Stimulated activated CD8-positive, alpha-beta memory T cell treated with anti-CD3 and anti-CD28 coated beads, Interleukin-4, amount 100 ng/mL, for 24 hours (primary cell): ENCODE measurements at places on chromosomes 7 and 10.

DNA sequence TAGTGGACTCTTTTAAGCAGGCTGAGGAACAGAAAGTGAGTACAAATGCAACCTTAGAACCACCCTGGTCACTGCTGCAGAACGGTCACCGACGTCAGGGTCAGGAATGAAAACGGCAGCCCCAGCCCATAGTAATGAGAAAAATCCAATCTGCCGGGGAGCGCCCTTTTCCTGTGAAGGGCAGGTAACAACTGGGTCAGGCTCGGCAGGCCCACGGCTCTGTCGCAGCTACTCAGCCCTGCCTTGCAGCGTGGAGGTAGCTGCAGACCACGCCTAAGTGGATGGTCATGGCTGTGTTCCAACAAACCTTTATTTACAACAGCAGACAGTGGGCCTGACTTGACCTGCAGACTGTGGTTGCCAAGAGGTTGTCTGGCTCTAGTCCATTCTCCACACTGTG is 563.2 kb downstream of the DNAJB6 start:
- DNase-seq: no peak

DNA sequence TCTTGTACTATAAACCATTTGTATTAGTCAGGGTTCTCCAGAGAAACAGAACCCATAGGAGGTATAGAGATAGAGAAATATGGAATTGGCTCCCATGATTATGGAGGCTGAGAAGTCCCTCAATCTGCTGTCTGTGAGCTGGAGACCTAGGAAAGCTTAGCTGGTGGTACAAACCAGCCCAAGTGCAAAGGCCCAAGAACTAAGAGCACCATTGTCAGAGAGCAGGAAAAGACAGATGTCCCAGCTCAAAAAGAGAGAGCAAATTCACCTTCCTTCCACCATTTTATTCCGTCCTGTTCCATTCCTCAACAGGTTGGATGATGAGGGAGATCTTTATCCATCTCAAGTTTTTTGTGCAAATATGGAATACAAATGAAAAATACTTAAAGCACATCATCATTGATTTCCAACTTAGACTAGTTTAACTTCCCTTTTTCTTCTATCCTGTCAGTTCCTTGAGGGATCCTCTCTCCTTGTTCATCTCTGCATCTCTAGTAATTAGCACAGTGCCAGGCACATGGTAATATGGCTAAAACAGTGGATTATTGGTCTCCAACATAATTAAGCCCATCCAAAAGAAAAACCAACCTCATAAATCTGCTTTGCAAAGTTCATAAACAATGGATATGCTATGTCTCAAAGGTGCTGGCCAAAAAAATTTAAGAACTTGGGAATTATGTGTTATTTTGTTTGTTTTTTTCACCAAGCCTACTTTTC is 83.1 kb upstream of the PIK3CG start:
- no peak for DNase-seq

DNA sequence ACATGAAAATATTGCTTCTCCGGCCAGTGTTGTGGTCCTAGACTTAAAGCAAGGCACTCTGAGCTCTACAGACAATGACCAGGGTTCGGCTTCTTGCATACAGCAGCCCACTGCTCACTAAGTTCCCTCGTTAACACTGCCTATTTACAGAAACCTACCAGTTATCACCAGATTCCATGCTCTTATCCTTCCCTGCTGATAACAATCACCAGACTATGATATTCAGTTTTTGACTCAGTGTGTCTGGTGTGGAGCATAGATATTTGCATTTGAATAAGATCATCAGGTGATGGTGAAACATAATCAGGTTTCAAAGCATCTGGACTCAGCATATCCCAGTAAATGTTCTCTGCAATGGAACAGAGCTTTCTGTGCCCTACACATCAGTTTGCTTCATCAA is 182.3 kb downstream of the SNX13 start:
- DNase-seq: no peak

DNA sequence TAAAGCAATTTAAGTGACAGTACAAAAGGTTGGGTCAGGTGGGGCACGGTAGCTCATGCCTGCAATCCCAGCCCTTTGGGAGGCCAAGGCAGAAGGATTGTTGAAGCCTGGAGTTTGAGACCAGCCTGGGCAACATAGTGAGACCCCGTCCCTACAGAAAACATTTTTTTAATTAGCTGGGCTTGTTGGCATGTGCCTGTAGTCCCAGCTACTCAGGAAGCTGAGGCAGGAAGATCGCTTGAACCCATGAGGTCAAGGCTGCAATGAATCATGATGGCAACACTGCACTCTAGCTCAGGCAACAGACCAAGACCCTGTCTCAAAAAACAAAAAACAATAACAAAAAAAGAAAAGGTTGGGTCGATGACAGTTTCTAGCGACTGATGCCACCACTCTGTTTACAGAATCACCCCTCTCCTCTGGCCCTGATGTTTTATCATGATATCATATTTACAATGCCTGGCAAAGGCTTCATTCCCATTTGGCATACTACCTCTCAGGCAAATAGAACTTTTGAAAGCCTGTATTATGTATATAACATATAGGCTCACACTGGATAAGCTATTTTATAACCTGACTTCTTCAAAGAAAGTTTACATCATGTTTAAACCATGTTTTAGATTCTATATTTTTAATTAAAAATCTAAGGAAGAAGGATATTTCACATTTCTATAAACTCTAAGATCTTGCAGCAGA is 558 bp upstream of the ABCC2 start:
- DNase-seq: no peak

- DNase-seq: no peak
Observed at GRCh38 chr7:91306266-91306665, 42.0 kb downstream of the FZD1 start.

GRCh38 chr7:108067844-108068243 is 62.3 kb downstream of the LAMB4 start:
- DNase-seq: no peak

DNA sequence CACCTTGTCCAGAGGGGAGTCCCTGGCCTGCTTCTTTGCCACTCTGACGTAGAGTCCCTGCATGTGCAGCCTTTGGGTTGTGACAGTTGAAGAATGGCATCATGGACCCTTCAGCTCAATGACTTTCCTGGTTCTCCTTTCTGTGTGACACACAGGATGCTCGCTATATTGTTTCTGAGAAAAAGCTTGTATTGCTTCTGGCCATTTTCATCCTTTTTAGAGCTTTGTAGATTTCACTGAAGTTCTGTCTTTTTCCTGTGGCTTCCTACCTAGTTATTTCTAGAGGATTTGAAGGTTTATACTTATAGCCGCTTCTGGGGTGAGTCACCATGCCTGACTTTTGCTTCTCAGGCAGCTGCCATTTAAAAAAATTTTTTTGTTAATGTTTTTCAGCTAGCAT is 27.0 kb downstream of the SND1 start:
- no peak for DNase-seq

DNA sequence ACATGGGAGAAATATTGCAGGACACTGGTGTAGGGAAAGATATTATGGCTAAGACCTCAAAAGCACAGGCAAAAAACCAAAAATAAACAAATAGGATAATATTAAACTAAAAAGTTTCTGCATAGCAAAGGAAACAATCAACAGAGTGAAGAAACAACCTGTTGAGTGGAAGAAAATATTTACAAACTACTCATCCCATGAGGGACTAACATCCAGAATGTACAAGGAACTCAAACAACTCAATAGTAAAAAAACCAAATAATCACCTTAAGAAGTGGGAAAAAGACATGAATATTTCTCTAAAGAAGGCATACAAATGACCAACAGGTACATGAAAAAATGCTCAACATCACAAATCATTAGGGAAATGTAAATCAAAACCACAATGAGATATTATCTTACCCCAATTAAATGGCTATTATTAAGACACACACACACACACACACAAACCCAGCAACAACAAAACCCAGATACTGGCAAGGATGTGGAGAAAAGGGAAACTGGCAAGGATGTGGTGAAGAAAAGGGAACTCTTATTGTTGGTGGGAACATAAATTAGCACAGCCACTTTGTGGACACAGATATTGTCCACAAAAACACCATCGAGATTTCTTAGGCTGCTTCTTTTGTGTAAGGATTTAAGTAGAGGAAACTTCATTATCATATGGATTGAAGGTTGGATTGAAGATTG is 9.8 kb upstream of the RAB18 start:
- no peak for DNase-seq

DNA sequence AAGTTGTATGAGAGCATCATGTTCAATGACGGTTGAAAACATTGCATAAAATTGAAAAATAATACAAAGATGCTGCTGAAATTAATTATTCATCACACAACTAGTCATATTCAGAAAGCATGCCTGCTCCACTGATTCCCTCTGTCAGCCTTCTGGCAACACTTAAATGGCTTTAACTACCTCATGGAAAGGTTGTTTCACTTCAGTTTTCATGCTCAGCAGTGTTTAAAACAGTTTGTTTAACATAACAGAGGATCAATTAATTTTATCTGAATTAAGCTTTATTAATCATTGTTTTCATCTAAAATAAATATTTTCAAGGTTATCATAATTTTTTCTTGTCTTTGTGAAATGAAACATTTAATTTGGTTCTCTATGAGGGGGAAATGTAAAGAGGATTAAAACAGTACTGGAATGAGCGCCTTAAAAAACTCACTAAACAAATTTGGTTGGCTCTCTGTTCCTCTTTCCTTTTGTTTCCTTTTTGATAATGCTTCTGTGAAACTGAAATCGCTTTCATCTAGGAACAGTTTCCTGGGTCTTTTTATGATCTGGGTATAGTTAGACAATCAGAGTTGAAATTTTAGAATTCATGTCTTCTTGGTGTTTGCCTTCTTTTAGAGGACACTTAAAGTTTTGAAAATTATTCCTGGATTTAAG is 427.4 kb downstream of the SH2D4B start:
- no peak for DNase-seq
